Ovary (tissue), 10 donors: ENCODE measurements at places on chromosomes 7 and 10. TPM values are rescaled to one million over a fixed set of nuclear protein-coding genes. Genes with fewer than 3 reads are reported as not detected.

Gene PRF1
- 0.78 TPM for total RNA-seq

Gene ZMYND11
- total RNA-seq = 51.4 TPM

Gene COL28A1
- total RNA-seq = 3.2 TPM

Gene HMX3
- total RNA-seq = not detected

Gene PITX3
- not detected for total RNA-seq

Gene GPNMB
- total RNA-seq = 64.1 TPM

Gene GFRA1
- total RNA-seq = 16.0 TPM

DNA sequence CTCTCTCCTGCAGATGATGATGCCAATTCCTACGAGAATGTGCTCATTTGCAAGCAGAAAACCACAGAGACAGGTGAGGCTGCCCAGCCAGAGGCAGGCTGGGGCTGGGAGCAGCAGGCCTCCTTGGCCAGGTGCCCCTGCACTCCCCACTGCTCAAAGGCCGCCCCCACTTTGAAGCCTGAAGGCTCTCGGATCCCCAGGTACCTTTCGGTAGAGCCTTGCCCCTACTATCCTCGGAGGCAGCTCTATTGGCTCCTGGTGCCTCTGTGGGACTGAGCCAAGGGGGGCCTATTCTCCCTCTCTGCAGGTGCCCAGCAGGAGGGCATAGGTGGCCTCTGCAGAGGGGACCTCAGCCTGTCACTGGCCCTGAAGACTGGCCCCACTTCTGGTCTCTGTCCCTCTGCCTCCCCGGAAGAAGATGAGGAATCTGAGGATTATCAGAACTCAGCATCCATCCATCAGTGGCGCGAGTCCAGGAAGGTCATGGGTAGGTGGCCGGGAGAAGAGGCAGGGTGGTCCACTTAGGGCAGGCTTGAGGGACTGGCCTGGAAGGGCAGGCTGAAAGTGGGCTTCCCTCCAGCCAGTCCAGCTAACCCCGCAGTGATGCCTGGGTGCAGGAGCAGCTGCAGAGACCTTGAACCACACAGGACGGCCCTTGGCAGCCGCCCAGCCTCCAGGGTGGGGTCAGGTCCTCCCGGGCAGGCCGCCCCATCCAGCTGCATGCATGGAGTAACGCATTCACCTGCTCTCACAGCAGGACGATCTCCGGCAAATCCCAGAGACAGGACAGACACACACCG lies 14.1 kb downstream of the LAT2 start:
- H3K36me3 ChIP-seq = no peaks in the 10 kb centered on the region

- no peaks in the 10 kb centered on the region for H3K36me3 ChIP-seq
- H3K4me3 ChIP-seq = no peak overlapping the region
- H3K4me1 ChIP-seq = no peaks in the 10 kb centered on the region
- no peaks in the 10 kb centered on the region for H3K27me3 ChIP-seq
Measured at GRCh38 chr10:88379575-88379974, 203.5 kb downstream of the RNLS start.

DNA sequence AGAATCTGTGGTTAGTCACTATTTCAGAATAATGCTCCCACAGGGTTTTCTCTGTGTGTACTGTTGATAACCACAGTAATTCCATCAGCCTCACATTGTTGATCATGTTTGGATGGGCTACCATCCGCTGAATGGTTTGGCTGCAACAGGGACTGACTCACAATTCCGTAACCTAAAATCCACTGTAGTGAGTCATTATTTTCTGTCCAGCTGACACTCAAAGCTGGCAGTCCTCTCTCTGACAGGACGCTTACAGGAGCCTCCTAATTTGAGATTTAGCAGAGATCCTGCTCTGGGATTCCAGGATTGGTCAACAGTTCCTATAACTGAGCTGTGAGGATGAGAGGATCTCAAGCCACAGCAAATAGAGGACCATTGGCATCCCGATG lies 32.7 kb downstream of the VWA2 start:
- no peak overlapping the region for H3K27ac ChIP-seq
- H3K27me3 ChIP-seq = no peaks in the 10 kb centered on the region
- no peak for DNase-seq
- H3K4me1 ChIP-seq = no peaks in the 10 kb centered on the region

- no peaks in the 10 kb centered on the region for H3K4me1 ChIP-seq
- no peak overlapping the region for H3K27ac ChIP-seq
- DNase-seq = no peak
Measured at GRCh38 chr10:56874950-56875349, 513.9 kb upstream of the ZWINT start.

GRCh38 chr7:102395592-102395872 lies 631 bp upstream of the PRKRIP1 start:
- peaks cover 4% of the 10 kb centered on the region for H3K4me1 ChIP-seq
- H3K27me3 ChIP-seq = no peaks in the 10 kb centered on the region
- H3K4me3 ChIP-seq = peak overlapping the region; percentile 93
- H3K36me3 ChIP-seq = no peaks in the 10 kb centered on the region
- peak overlapping the region; percentile 76 for H3K27ac ChIP-seq

- no peak overlapping the region for H3K27ac ChIP-seq
- H3K36me3 ChIP-seq = no peaks in the 10 kb centered on the region
- no peaks in the 10 kb centered on the region for H3K27me3 ChIP-seq
- no peak overlapping the region for H3K4me3 ChIP-seq
- no peak for DNase-seq
Measured at GRCh38 chr7:127258111-127258510, 5.4 kb upstream of the GRM8 start.

DNA sequence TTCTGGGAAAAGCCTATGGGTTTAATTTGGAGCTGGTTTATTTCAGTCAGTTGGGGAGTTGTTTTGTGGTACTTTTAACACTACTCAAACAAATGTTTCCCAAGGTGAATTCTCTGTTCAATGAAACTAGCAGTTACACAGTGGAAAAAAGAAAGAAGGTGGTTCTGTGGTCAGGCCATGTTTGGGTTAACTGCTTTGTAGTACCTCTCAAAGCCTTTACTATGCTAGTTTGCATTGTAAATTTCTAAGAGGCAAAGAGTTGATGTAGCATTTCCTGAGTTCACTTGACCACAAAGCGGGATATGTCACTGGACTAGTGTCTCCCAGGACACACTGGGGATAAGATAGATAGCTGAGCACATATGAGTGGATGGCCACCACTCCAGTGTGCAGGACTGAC lies 145.4 kb downstream of the KIF20B start:
- no peak overlapping the region for H3K4me3 ChIP-seq
- no peaks in the 10 kb centered on the region for H3K4me1 ChIP-seq
- H3K36me3 ChIP-seq = no peaks in the 10 kb centered on the region

- no peak for DNase-seq
- H3K27me3 ChIP-seq = no peaks in the 10 kb centered on the region
- no peak overlapping the region for H3K4me3 ChIP-seq
- H3K27ac ChIP-seq = no peak overlapping the region
- no peaks in the 10 kb centered on the region for H3K36me3 ChIP-seq
- H3K4me1 ChIP-seq = no peaks in the 10 kb centered on the region
Measured at GRCh38 chr7:18430810-18431209, 64.7 kb upstream of the HDAC9 start.

- H3K27me3 ChIP-seq = no peaks in the 10 kb centered on the region
- no peaks in the 10 kb centered on the region for H3K4me1 ChIP-seq
- H3K4me3 ChIP-seq = no peak overlapping the region
- no peak for DNase-seq
- no peak overlapping the region for H3K27ac ChIP-seq
Measured at GRCh38 chr10:14553448-14553847, 221.2 kb downstream of the FAM107B start.

DNA sequence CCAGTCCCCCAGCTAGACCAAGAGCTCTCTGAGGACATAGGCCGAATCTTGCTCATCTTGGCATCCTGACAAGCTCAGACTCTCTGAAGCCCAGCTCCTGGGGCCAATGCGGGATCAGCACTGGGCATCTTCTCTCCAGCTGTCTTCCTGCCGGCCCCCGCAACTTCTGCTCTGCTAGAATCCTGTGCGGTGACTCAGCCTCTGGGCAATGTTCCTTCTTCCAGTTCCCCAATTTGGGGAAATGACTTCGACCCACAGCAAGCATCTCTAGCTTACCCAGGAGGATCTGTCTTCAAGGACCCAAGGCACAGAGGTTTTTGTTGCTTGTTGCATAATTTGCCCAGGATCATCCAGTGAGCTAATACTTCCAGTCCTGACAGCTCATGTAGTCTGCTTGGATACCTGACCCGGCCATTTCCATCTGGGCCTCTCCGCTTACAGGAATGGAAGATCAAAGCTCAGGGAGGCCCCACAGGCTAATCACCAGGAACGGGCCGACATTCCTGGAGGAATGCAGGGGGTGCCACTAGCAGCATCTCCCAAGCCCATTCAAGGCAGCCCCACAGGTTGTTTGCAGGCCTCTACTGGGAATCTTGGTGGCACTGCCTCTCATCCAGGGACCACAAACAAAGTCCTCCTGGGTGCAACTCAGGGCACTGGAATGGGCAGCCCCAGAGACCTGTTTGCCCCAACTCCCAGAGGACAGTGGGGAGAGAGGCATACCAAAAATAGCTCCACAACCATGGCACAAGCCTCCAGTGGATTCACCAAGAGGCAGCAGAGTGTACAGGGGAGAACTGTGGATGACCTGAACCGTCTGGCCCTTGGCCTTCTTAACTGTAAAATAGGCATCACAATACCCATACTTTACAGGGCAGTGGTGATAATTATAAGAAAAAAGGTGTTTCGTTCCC lies 151.9 kb downstream of the NEURL1 start:
- DNase-seq = peak; percentile 84
- peaks cover 32% of the 10 kb centered on the region for H3K4me1 ChIP-seq
- no peak overlapping the region for H3K27ac ChIP-seq

DNA sequence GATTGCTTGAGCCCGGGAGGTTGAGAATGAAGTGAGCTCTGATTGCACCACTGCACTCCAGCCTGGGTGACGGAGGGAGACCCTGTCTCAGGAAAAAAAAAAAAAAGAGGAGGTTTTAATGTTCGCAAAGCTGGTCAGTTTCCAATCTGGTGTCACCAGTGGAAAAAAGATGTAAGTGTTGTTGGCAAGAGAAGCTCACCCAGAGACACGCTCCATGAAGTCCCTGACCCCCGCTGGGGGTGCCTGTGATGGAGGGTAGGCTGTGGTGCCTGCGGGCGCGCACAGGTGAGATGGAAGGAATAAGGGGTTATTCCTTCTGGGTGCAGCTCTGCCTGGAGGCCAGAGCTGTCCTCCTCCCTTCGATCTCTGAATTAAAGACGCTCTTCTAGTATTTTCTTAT lies 122.7 kb downstream of the CUX1 start:
- no peak overlapping the region for H3K4me3 ChIP-seq
- no peak overlapping the region for H3K27ac ChIP-seq
- no peaks in the 10 kb centered on the region for H3K27me3 ChIP-seq
- H3K36me3 ChIP-seq = no peaks in the 10 kb centered on the region
- peaks cover 28% of the 10 kb centered on the region for H3K4me1 ChIP-seq
- DNase-seq = no peak

DNA sequence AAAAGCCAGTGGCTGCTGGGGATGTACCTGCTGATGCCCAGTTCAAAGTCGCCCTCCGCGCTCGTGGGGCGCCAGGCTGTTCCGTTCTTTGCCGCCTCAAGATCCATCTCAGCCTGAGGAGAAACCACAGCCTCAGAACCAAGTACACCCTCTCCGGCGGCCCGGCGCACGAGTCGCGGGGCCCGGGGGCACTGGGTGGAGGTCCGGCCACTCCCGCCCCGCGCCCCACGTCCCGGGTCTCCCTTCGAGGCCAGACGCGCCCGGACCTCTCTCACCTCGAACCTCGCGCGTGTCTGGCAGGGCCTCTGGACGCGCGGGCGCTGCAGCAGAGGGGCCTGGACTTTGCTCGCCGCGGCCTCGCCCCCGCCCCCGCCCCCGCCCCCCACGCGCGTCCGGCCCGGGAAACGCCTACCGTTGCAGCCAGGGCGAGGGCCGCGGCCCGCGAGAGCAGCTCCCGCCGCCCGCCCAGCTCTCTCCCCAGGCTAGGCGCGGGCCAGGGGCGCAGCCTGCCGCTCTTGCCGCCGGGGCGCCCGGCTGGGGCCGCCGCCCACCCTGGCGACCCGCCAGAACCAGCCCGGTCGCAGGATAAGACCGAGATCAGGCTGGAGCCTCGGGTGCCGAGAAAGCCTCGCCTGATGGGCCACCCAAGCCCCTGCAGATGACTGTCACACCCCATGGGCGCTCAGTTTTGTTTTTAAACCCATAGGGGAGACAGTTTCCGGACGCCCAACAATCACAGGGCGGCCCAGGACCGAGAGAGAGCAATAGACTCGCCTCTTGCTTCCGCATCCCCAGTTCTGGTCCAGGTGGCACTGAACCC lies at the start of gene ABCB4:
TSS of gene ABCB4 (minus strand) at position 322 of the 820 bp plus-strand sequence. CDS start at position 107, 215 bp downstream.
- no peaks in the 10 kb centered on the region for H3K36me3 ChIP-seq
- H3K4me1 ChIP-seq = peaks cover 1% of the 10 kb centered on the region
- peak; percentile 36 for DNase-seq
- H3K27me3 ChIP-seq = no peaks in the 10 kb centered on the region
- no peak within 1 kb of the TSS for H3K27ac ChIP-seq

DNA sequence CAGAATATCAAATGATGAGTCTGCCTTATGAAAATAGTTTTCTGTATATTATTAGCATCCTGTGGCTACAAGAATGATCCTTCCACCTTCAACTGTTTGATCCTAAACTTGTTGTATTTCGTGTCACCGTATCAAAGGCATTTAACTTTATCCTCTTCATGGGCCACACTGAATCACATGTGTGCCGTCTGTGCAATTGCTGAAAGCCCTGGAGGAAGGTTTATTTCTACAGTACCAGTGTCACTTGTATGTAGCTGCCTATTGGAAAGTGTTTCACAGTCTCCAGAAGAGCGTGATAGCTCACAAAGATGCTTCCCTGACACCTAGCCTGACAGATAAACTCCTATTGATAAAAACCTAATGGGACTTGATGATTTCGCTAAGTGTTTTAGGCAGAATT lies 94.5 kb downstream of the ITGA8 start:
- no peaks in the 10 kb centered on the region for H3K27me3 ChIP-seq
- H3K36me3 ChIP-seq = no peaks in the 10 kb centered on the region
- no peak overlapping the region for H3K4me3 ChIP-seq
- DNase-seq = no peak
- H3K27ac ChIP-seq = no peak overlapping the region
- H3K4me1 ChIP-seq = no peaks in the 10 kb centered on the region

DNA sequence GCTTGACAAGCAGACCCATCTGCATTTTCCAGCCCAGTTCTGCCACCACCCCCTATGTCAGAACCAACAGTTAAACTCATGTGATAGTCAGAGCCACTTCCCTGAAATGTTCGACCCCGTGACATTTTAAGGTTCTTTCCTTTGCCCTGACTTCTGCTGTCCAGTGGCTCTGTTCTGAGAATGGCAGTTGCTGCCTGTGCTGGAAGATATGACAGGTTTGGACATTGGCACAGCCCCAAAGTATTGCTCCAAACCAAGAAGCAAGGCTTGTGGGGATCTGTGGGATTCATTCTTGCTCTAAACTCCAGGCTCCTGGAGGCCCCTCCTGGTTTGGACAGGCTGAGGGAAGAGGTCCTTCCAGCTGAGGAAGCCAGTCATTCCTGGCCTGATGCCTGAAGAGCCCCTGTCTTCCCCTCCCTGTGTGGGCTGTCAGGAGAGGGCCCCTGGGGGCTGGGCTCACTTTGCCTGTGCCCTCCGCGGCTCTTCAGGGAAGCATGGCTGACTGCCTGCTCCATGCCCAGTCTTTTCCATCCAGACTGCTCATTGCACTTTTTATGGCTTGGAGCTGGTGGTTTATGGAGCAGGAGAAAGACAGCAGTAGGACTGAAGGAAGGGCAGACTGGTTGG lies 138.0 kb downstream of the CDH23 start:
- no peak overlapping the region for H3K4me3 ChIP-seq
- no peak for DNase-seq
- H3K27me3 ChIP-seq = no peaks in the 10 kb centered on the region
- no peaks in the 10 kb centered on the region for H3K4me1 ChIP-seq
- H3K36me3 ChIP-seq = no peaks in the 10 kb centered on the region
- no peak overlapping the region for H3K27ac ChIP-seq

- no peak overlapping the region for H3K4me3 ChIP-seq
- H3K27me3 ChIP-seq = no peaks in the 10 kb centered on the region
Measured at GRCh38 chr10:21946946-21947345, 56.6 kb downstream of the DNAJC1 start.

- peaks cover 3% of the 10 kb centered on the region for H3K4me1 ChIP-seq
- H3K4me3 ChIP-seq = no peak overlapping the region
- no peaks in the 10 kb centered on the region for H3K36me3 ChIP-seq
- H3K27ac ChIP-seq = no peak overlapping the region
Measured at GRCh38 chr10:78868456-78868855, 200.3 kb upstream of the ZMIZ1 start.
